NCI-H1417 treated with DMSO at 0.1 percent for 48 hours (cell line): ENCODE measurements at places on chromosomes 3 and 15.

DNA sequence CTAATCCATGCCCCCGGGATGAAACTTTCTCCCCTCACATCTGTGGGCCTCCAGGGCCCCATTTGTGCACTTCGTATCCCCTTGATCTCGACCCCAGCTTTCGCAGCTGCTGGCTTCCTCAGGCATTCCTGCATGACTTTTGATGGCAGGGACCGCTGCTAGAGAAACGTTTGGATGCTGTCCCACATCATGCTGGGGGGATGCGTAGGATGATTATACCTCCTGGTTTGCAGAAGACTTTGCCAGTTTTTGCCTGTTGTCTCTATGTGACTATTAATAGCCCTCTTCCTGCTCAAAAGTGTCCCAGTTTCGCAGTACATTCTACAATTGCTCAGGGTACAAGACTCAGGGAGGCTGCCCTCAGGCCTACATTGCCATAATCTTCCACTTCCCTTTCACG, 10.4 kb upstream of the KCNAB1 start:
- no peak for DNase-seq

- DNase-seq, result no peak
Observed at GRCh38 chr3:189677667-189678066, 46.5 kb downstream of the TP63 start.

DNA sequence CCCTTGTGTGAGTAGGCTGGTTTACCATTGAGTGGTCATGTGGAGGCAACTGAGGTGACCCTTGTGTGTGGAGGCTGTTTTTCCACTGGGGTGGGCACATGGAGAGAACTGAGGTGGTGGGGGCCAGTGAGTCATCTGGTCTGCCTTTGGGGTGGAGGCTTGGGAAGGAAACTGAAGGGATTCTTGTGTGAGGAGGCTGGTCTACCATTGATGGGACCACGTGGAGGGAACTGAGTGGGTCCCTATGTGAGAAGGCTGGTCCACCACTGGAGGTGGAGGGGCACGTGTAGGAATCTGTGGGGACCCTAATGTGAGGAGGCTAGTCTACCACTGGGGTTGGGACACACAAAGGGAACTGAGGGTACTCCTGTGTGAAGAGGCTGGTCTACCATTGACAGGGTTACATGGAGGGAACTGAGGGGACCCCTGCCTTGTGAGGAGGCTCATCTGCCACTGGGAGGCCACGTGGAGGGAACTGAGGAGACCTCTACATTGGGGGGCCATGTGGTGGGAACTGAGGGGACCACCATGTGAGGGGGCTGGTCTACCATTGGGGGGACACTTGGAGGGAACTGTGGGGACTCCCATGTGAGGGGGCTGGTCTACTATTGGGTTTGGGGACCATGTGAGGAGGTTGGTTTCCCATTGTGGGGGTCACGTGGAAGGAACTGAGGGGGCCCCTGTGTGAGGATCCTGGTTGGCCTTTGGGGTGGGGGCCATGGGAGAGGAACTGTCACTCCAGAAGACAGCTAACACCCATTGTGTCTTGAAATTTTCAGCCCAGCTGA, 164.5 kb downstream of the WNT7A start:
- no peak for DNase-seq

- DNase-seq, result no peak
Observed at GRCh38 chr3:106683953-106684620, 693.2 kb upstream of the CCDC54 start.

- DNase-seq, result no peak
Observed at GRCh38 chr15:79373113-79373512, 59.0 kb upstream of the MINAR1 start.
